Bronchial epithelial cell (primary cell): ENCODE measurements at places on chromosomes 7 and 10. TPM values are rescaled to one million over a fixed set of nuclear protein-coding genes. Genes with fewer than 3 reads are reported as not detected.

CAMK2B gene
- total RNA-seq = 0.13 TPM in 1 of 2 replicates, not detected in the other

BAIAP2L1 gene
- 19.7 and 22.4 TPM in 2 replicates for total RNA-seq

ANKRD30A gene
- total RNA-seq = not detected in 2 replicates

SFTPA2 gene
- total RNA-seq = not detected in 2 replicates

SHOC2 gene
- total RNA-seq = 30.3 and 52.9 TPM in 2 replicates

SFTPA1 gene
- not detected in 2 replicates for total RNA-seq

GRCh38 chr7:30723776-30724175 is 28.2 kb upstream of the INMT start:
- no peak for DNase-seq

DNA sequence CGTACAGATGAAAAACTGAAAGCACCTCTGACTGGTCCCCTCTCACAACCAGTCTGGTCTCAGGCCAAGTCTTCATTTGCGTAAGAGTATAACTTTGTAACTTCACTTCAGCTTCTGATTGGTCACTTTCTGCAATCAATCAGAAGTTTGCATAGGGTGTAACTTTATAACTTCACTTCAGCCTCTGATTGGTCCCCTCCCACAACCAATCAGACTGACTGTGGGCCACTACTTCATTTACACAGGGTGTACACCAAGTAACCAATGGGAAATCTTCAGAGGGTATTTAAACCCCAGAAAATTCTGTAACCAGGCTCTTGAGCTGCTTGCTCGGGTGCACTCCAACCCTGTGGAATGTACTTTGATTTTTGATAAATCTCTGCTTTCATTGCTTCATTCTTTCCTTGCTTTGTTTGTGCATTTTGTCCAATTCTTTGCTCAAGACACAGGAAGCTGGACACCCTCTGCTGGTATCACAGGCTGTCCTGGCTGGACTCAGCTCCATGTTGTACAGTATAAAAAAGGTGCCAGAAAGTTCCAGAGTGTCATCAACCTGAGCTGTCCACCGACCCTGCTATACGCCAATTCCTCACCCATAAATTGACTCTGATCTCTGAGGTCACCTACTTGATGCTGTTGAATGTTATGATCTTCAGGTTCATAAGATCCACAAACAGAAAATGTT is 74.5 kb downstream of the COBL start:
- DNase-seq = peak; percentile 29

DNA sequence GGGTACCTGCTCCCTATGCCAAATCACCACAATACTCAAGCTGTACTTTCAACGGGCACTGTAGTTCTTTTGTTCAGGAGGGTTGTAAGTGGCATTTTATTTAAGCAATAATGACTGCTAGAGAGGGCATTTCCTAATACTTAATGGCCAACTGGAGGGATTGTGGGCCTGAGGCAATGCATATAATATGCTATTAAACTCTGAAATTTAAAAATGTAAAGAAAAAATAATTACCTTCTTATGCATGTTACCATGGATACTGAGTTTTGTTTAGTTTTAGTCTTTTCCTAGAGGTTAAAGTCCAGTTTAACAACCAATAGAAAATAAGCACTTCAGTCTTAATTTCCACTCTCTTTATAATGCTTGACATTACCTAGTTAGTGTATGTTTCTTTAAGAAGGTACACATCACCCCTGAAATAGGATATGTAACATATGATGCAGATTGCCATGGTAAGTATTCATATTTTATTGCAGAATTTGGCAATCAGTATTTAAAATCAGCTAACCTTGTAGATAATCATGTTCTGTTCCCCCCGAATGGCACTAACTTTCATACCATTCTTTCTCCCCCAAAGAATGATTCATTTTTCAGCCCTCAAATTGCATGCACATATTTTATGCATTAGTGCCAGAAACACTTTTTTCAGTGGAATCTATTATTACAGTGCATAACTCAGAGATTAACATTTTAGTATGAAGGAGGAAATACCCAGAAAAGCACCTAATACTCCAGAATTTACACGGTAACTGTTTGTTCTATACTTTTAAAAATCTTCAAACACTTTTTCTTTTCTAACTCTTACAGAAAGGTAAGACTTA is 90.3 kb upstream of the ZNF438 start:
- no peak for DNase-seq

GRCh38 chr7:138398857-138399256 is 61.2 kb upstream of the TRIM24 start:
- DNase-seq = no peak

- DNase-seq = no peak
Observed at GRCh38 chr10:50575477-50576244, 48.1 kb downstream of the SGMS1 start.

DNA sequence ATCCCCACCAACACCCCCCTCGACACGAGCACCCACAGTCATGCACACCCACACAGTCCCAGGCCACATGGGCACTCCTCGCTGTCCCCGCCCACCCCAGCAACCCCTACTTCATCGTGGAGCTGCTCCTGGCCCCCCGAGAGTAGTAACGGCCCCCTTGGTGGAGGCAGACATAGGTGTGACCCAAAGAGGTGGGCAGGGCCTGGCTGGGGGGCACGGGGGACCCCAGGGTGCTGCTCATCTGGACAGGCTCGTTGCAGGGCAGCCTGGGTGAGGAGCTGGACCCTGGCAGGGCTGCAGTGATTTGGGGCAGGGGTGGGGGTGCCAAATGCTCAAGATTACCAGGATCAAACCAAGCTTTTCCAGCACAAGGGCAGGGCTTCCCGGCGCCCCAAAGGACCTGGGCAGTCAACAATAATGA is 42.4 kb upstream of the ZMIZ1 start:
- no peak for DNase-seq

- DNase-seq = no peak
Observed at GRCh38 chr7:132735476-132735875, 159.2 kb upstream of the PLXNA4 start.

- no peak for DNase-seq
Observed at GRCh38 chr7:68691261-68692216, 906.7 kb upstream of the AUTS2 start.

GRCh38 chr7:106425017-106425719 is 140.4 kb upstream of the NAMPT start:
- DNase-seq = peak; percentile 100
